NCI-H2081 (cell line): ENCODE measurements at places on chromosomes 7 and 10.

- DNase-seq, result no peak
These were observed 393.4 kb downstream of the TFEC start for GRCh38 chr7:115637128-115637527.

DNA sequence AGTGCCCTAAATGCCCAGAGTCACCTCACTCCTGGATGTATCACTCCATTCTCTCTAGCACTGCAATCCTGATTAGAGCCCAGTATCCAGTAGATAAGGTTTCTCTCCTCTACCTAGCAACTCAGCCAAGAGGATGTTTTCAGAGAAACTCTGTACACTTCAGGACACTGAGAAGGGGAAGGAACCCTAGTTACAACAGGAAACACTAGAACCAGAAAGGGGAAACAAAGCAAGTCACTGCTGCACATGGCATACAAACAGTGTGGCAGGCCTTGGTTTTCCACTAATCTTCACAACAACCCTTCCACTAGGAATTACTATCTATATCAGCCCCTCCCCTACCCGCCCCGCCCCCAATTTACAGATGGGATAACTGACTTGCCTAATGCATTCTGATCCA, 1.6 kb downstream of the FAM204A start:
- no peak for DNase-seq

DNA sequence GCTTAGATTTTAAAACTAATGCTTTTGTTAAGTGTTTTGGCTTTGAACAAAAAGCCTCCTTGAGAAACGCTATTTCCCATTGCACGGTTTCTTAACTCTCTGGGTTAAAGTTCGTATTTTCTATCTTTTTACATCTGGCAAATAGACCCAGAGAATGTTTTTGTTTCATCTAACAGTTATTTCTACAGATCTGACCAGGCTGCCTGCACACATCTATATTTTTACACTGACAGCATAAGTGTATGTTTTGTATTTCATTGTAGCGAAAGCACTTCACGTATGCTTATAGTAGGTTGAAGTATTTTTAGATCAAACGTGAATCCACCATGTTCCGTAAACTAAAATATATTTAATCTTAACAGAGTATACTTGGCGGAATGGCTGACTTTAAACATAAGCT, 477.3 kb downstream of the SDK1 start:
- DNase-seq, result no peak

GRCh38 chr7:116028787-116029186, 1.8 kb downstream of the TFEC start:
- DNase-seq, result no peak
